ENCODE measurements at places on chromosomes 6 and 20.

DNA sequence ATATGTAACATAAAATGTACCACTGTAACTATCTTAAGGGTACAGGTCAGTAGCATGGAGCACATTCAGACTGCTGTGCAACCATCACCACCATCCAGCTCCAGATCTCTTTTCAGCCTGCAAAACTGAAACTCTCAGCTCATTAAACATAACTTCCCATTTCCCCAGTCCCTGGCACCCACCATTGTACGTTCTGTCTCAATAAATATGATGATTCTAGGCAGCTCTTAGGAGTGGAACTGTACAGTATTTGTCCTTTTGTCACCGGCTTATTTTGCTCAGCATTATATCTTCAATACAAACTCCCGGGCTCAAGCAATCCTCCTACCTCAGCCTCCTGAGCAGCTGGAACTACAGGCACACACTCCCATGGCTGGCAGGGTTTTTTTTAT is 1.5 kb downstream of the ZC3H12D start:
- DNase-seq = no peak

DNA sequence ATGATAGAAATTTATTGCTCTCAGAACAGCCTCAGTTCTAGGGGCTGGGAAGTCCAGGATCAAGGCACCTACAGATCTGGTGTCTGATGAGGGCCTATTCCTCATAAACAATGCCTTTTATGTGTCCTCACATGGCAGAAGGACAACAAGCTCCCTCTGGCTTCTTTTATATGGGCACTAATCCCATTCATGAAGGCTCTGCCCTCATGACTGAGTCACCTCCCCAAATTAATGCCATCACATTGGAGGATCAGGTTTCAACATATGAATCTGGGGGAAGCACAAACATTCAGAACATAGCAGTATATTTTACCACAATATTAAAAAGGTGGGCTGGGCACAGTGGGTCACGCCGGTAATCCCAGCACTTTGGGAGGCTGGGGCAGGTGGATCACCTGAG is 58.5 kb upstream of the CCN6 start:
- DNase-seq = no peak

GRCh38 chr6:25485821-25486534 is 166.0 kb upstream of the SCGN start:
- no peak for DNase-seq

DNA sequence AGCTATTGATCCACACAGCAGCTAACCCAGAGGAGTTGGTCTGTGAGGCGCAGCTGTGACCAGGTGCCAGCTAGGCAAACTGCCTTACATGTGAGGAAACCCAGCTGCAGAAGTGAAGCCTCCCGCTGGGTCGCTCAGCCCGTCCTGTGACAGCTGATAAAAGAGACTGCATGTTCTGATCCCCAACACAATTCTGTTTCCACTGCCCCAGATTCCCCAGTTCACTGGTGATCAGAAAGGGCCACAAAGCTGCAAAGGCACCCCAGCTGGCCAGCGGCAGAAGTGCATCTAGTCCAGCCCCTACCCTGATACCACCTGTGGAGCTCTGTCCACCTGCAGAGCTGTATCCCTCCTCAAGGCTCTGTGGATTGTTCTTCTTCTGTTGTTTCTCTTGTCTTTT is 64.5 kb downstream of the CTNNBL1 start:
- no peak for DNase-seq

DNA sequence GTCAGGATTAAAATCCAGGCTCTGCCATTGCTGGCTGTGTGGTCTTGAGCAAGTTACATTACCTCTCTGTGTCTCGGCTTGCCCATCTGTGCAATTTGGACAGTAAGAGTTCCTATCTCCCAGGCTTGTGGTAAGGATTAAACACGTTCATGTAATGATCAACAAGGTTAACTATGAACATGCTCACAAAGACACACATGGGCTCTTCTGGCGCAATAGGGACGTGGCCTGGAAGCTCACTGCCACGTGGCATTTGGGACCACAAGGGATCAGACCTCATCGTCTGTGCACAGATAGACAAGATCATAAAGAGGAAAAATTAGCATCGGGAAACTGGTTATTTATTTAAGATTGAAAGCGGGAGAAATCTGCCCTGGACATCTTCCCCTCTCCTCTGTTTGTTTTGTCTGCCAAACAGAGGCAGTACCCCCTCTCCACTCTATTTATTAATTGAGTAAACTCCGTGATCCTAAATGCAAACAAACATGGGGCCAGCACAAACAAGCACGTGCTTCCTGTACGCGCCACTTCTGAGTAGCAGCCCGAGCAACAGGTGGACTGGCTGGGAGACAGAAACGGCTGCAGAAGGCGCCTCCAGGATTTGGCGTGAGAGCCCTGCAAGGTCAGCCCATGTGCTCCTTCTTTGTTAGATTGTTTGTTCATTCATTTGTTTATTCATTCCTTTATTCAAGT is 95.0 kb downstream of the CDH26 start:
- no peak for DNase-seq

- DNase-seq = no peak
Observed at GRCh38 chr6:95686272-95686671, 108.9 kb downstream of the MANEA start.

GRCh38 chr20:44009679-44009992 is 95.0 kb downstream of the TOX2 start:
- no peak for DNase-seq

DNA sequence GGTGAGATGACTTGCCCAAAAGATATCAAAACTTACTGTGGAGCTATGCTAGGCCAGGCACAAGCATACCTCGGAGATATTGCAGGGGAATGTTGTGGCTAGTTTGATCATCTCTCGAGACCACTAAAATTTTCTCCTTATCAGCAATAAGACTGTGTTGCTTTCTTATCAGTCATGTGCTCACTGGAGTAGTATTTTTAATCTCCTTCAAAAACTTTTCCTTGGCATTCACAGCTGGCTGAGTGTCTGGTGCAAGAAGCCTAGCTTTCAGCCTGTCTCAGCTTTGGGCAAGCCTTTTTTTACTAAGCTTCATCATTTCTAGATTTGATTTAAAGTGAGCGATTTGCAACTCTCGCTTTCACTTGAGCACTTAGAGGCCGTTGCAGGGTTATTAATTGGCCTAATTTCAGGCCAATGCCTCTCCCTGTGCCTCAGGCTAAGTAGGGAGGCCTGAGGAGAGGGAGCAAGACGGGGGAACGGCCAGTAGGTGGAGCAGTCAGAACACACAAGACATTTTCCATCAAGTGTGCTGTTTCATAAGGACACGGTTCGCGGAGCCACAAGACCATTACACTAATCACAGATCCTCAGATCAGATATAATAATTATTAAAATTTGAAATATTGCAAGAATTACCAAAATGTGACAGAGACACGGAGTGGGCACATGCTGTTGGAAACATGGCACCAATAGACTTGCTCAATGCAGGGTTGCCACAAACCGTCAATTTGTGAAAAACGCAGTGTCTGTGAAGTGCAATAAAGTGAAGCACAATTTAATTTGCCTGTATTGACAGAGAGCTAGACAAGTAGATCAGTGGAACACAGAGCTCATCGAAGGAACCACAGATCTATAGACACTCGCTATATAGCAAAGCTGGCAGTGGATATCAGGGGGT is 106.8 kb upstream of the SIRPG start:
- DNase-seq = peak; percentile 50

DNA sequence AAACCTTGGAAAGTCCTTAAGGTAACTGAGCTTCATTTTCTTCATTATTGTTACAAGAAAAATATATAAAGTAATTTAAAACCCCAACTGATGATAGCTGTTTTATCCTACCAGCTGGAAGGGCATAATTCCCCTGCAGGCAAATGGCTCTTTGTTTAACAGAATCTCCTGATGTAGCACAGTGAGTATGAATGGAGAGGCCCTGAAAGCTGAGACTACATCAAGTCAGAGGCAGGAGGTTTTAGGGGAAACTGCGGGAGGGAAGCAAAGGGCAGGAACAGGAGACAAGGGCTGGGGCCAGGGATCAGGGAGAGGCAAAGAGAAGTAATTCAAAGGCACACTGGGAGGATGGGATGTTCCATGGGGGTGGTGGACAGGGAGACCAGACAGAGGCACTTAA is 119.0 kb upstream of the LRFN2 start:
- DNase-seq = no peak

DNA sequence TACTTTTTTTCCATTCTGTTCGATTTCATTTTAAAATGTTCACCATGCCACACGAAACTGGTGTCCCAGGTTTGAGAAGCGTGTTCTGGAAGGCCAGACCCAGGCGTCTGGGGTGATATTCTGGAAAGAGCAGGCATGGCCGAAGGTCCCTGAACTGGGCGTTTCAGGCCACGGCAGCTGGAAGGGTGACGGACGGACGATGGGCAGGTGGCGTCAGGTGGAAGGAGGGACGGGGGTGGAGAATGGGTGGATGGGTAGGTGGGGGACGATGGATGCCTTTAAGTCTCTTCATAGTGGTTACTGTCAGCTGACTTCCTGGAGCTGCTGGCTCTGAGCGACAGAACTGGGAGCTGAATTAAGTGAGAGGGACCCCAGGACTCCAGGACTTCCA is 44.6 kb downstream of the CDH4 start:
- DNase-seq = no peak

DNA sequence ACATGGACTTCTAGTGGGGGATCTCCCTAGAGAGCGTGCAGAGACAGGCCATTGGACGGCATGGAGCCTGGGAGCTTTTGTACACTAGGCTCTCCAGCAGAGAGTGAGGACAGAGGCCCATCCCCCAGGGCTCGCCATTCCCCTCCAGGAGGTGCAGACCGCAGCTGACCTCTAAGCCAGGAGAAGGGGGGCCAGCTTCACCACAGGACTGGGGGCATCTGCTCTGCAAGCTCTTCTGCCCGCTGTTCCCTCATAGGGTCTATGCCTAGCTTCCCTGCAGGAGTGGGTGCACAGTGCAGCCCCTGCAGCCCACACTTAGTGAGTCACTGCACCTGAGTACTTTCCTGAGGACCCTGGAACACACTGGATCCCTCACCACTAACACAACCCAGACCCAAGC is 94.4 kb downstream of the FHL5 start:
- DNase-seq = no peak

GRCh38 chr6:53322188-53323029 is 26.3 kb downstream of the ELOVL5 start:
- DNase-seq = no peak

DNA sequence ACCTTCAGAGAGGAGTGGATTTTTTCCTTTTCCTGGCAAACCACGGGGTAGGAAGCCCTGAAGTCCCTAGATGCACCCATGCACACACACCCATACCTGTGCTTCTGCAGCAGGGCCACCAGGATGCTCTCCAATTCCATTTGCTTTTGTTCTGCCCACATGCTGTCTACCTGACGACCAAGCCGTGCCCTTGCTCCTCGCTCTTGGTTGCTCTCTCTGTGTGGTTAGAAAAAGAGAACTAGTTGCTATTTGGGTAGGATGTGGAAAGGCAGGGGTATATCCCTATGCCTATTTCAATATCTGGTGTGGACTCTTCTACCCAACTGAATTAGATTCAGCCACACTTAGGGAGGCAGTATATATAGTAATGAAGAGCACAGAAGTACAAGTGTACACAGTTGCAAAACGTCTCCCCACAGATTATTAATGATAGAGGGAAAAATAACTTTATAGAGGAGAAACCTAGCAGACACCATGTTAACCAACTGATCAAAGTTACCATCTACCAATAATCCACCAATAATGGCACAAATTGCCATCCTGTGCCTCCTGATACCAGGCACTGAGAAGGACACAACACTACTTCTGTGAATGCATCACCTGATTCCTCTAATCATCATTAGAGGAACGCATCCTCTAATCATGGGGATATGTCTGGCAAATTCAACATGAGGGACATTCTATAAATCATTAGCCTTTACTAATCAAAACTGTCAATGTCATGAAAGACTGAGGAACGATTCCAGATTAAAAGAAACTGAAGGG is 7.3 kb downstream of the GHRH start:
- no peak for DNase-seq

- no peak for DNase-seq
Observed at GRCh38 chr6:135212020-135212806, 31.1 kb downstream of the MYB start.

DNA sequence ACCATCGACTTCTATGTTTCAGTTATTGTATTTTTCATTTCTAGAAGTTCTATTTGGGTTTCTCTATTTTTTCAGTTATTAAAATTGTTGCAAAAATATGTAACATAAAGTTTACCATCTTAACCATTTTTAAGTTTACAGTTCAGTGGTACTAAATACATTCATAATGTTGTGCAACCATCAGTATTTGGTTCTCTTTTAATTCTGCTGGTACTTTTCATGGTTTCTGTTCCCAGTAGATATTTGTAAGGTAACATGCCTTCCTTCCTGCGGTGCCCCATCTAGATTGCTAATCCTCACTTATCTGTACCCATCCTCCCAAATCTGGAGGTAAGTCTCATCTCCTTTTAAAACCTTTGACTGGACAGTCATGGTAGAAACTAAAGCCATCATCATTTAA is 47.9 kb downstream of the TGM2 start:
- no peak for DNase-seq

- no peak for DNase-seq
Observed at GRCh38 chr20:7770046-7770445, 170.2 kb downstream of the HAO1 start.

GRCh38 chr20:62792940-62793756 is 3.1 kb upstream of the MRGBP start:
- DNase-seq = no peak

Data from right kidney (tissue), 9 donors.